Activated naive CD8-positive, alpha-beta T cell treated with anti-CD3 and anti-CD28 coated beads for 36 hours (primary cell): ENCODE measurements at places on chromosomes 1 and 21. TPM values are rescaled to one million over a fixed set of nuclear protein-coding genes. Genes with fewer than 3 reads are reported as not detected.

Gene C1orf116
- total RNA-seq = not detected

Gene FAM110D
- total RNA-seq = not detected

Gene ETV3L
- not detected for total RNA-seq

Gene AQP10
- total RNA-seq = not detected

Gene HCRTR1
- not detected for total RNA-seq

Gene EFNA1
- 0.49 TPM for total RNA-seq

Gene ADAMTS5
- not detected for total RNA-seq

Gene NPL
- total RNA-seq = 4.7 TPM

Gene C4BPA
- total RNA-seq = not detected

Gene FMO2
- not detected for total RNA-seq

Gene TNN
- 0.06 TPM for total RNA-seq

Gene FNBP1L
- total RNA-seq = 0.45 TPM

Gene OPRD1
- 0.02 TPM for total RNA-seq

Gene DIPK1A
- total RNA-seq = 8.4 TPM

Gene MEX3A
- total RNA-seq = 0.34 TPM

Gene CNST
- total RNA-seq = 26.1 TPM

Gene DHDDS
- 43.8 TPM for total RNA-seq

GRCh38 chr1:191707288-191707687, 451.0 kb upstream of the RGS18 start:
- no peak for DNase-seq
- H3K4me3 ChIP-seq = no peak overlapping the region

GRCh38 chr21:17214801-17215200, 298.0 kb upstream of the CXADR start:
- H3K4me1 ChIP-seq = no peaks in the 10 kb centered on the region
- H3K36me3 ChIP-seq = no peaks in the 10 kb centered on the region
- H3K4me3 ChIP-seq = no peak overlapping the region
- no peak for DNase-seq
- H3K27ac ChIP-seq = no peak overlapping the region
- no peaks in the 10 kb centered on the region for H3K27me3 ChIP-seq

- H3K36me3 ChIP-seq = no peaks in the 10 kb centered on the region
- no peak for DNase-seq
- no peak overlapping the region for H3K27ac ChIP-seq
- peaks cover 19% of the 10 kb centered on the region for H3K27me3 ChIP-seq
- peaks cover 13% of the 10 kb centered on the region for H3K4me1 ChIP-seq
- no peak overlapping the region for H3K4me3 ChIP-seq
Observed at GRCh38 chr1:14113271-14113670, 413.3 kb downstream of the PRDM2 start.

DNA sequence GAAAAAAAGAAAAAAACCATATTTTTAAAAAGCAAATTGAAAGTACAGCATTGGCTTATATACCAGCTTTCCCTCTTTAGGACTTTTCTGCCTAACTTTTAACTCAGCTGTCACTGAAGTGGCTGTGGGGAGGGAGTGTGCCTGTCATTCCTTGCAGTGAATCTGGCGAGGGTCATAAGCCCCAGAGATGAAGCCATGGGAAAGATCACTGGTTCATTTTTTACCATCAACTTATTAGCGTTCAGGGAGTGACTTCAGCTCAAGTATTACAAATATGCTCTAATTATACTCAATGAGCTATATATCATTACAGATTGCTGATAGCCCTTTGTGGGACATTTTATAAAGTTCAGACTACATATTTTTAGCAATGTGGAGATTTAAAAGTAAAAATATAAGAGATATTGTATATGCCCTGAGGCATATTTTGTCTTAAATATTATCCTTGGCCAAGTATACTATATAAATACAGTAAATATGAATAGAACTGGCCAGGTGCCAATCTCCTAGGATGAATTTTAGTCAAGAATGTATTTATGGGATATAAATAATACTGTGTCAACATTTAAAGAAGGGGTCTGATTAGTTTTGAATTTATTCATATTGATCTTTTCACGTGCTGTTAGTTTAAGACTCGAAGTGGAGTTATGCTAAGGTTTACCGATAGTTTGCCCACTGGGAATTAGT, 4.4 kb downstream of the TGFB2 start:
- H3K27ac ChIP-seq = no peak overlapping the region
- no peak for DNase-seq
- no peak overlapping the region for H3K4me3 ChIP-seq
- peaks cover 43% of the 10 kb centered on the region for H3K4me1 ChIP-seq

GRCh38 chr1:53704804-53705445, 34.0 kb downstream of the GLIS1 start:
- H3K4me3 ChIP-seq = no peak overlapping the region
- no peaks in the 10 kb centered on the region for H3K4me1 ChIP-seq
- no peak for DNase-seq
- H3K27ac ChIP-seq = no peak overlapping the region

GRCh38 chr21:33041981-33042380, 16.2 kb downstream of the OLIG2 start:
- no peak for DNase-seq
- no peak overlapping the region for H3K27ac ChIP-seq
- H3K4me3 ChIP-seq = no peak overlapping the region
- peaks cover 26% of the 10 kb centered on the region for H3K27me3 ChIP-seq
- H3K4me1 ChIP-seq = no peaks in the 10 kb centered on the region

DNA sequence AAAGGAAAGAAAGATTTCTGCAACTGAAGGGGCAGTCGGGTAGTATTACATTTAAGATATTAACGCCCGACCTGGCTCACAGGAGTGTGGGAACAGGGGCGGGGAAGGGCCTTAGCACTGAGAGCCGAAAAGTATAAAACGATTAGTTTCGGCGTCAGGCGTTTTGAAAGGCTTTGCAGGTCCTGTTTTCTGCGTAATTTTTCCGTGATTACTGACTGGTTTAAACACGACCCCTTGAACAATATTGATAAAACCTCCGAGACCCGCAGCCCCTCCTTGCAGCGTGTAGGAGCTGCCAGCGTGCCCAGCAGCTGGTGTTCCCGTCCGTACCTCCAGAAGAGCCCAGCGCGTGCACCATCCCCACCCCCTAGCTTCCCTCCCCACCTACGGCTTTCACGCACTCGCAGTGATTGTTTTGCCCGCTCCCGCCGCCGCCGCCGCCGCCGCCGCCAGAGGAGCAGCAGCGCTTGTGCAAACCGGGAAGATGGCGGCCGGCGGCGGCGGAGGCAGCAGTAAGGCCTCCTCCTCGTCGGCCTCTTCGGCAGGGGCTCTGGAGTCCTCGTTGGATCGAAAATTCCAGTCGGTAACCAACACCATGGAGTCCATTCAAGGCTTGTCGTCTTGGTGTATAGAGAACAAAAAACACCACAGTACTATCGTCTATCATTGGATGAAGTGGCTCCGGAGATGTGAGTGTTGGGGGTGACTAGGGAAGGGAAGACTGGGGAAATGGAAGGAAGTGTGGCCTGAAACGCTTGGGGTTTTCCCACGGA, 470 bp downstream of the RPRD2 start:
- H3K27me3 ChIP-seq = peaks cover 4% of the 10 kb centered on the region
- peak overlapping the region; percentile 93 for H3K4me3 ChIP-seq
- H3K4me1 ChIP-seq = peaks cover 25% of the 10 kb centered on the region
- peak; percentile 83 for DNase-seq
- peaks cover 16% of the 10 kb centered on the region for H3K36me3 ChIP-seq

DNA sequence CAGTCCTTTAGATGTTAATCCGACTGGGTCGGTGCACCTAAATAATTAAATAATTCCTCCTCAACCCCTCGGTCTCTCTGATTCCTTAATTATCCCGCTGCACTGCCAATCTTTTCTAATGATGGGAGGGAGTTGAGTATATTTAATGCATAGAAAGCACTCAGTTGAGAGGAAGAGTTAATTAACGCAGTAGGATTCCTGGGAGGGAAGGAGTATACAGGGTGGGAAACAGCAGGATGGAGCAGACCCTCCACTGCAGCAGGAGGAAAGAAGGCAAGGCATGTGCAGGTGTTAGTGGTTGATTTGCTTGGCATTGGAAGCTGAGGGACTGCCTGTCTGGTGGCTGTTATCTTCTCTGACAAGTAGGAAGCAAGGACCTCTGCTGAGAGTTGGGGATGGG, 9.9 kb upstream of the REN start:
- H3K4me3 ChIP-seq = no peak overlapping the region
- H3K27ac ChIP-seq = no peak overlapping the region
- no peak for DNase-seq
- H3K36me3 ChIP-seq = no peaks in the 10 kb centered on the region

- peaks cover 22% of the 10 kb centered on the region for H3K4me1 ChIP-seq
- H3K27me3 ChIP-seq = no peaks in the 10 kb centered on the region
- no peak for DNase-seq
- H3K27ac ChIP-seq = peak overlapping the region; percentile 34
- no peak overlapping the region for H3K4me3 ChIP-seq
Observed at GRCh38 chr1:155961937-155962336, 16.4 kb downstream of the ARHGEF2 start.

GRCh38 chr1:55426619-55427018, 211.5 kb upstream of the USP24 start:
- no peak for DNase-seq
- H3K27me3 ChIP-seq = peaks cover 27% of the 10 kb centered on the region
- no peaks in the 10 kb centered on the region for H3K4me1 ChIP-seq
- no peak overlapping the region for H3K4me3 ChIP-seq
- H3K36me3 ChIP-seq = no peaks in the 10 kb centered on the region

DNA sequence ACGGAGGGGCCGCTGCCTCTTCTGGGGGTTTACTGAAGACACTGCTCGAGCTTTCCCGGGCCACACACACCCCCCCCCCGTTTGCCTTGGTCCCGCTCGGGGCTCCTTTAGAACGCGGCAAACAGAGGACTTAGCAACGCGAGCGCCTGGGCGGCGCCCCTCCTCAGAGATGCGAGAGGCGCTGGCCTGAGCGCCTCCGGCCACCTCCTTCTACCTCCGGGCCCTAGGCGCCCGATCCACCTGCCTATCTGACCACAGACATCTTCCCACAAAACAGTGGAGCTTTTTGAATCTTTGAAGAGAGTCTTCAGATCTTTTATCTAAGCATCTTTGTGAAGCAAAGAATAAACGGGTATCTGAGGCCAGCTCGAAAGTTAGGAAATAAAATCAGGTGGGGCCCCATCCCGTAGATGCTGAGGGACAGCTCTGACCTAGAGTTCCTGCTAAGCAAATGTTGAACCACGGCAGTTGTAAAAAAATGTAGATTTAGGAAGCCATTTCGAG, 436 bp upstream of the TTLL7 start:
- DNase-seq = no peak
- H3K36me3 ChIP-seq = no peaks in the 10 kb centered on the region
- peaks cover 12% of the 10 kb centered on the region for H3K4me1 ChIP-seq
- peaks cover 75% of the 10 kb centered on the region for H3K27me3 ChIP-seq
- H3K4me3 ChIP-seq = peak overlapping the region; percentile 80

DNA sequence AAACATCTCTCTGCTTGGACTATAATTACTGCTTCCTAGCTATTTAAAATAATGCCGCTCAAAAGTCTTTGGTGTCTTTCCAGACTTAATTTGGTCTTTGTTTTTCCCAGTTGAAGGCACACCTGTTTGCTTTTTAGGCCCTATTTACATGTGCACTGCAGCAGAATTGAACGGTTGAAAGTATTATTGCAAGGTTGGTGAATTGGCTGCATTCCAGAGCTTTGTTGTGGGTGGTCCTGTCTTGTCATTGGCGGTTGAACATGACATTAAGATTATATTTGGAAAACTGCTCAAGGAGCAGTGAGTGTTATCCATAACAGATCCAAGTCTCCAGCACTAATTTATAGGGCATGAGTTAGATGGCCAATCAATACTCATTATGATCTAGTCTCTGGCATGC, 656.3 kb downstream of the PTPRC start:
- no peak for DNase-seq
- H3K36me3 ChIP-seq = no peaks in the 10 kb centered on the region
- H3K4me3 ChIP-seq = no peak overlapping the region
- H3K27ac ChIP-seq = no peak overlapping the region

- peaks cover 6% of the 10 kb centered on the region for H3K4me1 ChIP-seq
- H3K27ac ChIP-seq = no peak overlapping the region
- peaks cover 42% of the 10 kb centered on the region for H3K27me3 ChIP-seq
- DNase-seq = no peak
- H3K4me3 ChIP-seq = no peak overlapping the region
Observed at GRCh38 chr1:28126783-28127490, 38.5 kb upstream of the EYA3 start.

- no peaks in the 10 kb centered on the region for H3K36me3 ChIP-seq
- no peaks in the 10 kb centered on the region for H3K27me3 ChIP-seq
- DNase-seq = peak; percentile 68
- H3K4me3 ChIP-seq = peak overlapping the region; percentile 16
- peaks cover 38% of the 10 kb centered on the region for H3K4me1 ChIP-seq
- H3K27ac ChIP-seq = peak overlapping the region; percentile 32
Observed at GRCh38 chr1:225454733-225455132, 26.9 kb upstream of the LBR start.

- H3K4me3 ChIP-seq = peak overlapping the region; percentile 34
- DNase-seq = no peak
- H3K4me1 ChIP-seq = peaks cover 3% of the 10 kb centered on the region
- peaks cover 58% of the 10 kb centered on the region for H3K27me3 ChIP-seq
Observed at GRCh38 chr1:214550013-214550856, 1.2 kb downstream of the PTPN14 start.

GRCh38 chr1:41568204-41568603, 83.7 kb upstream of the EDN2 start:
- DNase-seq = no peak
- no peak overlapping the region for H3K4me3 ChIP-seq
- peaks cover 2% of the 10 kb centered on the region for H3K4me1 ChIP-seq
- H3K27ac ChIP-seq = no peak overlapping the region

GRCh38 chr1:31704271-31705079, 658 bp upstream of the COL16A1 start:
- peaks cover 45% of the 10 kb centered on the region for H3K4me1 ChIP-seq
- peak overlapping the region; percentile 19 for H3K4me3 ChIP-seq
- DNase-seq = no peak

GRCh38 chr1:33346927-33347649, 26.2 kb upstream of the A3GALT2 start:
- no peaks in the 10 kb centered on the region for H3K27me3 ChIP-seq
- H3K4me1 ChIP-seq = peaks cover 54% of the 10 kb centered on the region
- peak overlapping the region; percentile 84 for H3K4me3 ChIP-seq
- H3K36me3 ChIP-seq = peaks cover 25% of the 10 kb centered on the region
- peak overlapping the region; percentile 44 for H3K27ac ChIP-seq

DNA sequence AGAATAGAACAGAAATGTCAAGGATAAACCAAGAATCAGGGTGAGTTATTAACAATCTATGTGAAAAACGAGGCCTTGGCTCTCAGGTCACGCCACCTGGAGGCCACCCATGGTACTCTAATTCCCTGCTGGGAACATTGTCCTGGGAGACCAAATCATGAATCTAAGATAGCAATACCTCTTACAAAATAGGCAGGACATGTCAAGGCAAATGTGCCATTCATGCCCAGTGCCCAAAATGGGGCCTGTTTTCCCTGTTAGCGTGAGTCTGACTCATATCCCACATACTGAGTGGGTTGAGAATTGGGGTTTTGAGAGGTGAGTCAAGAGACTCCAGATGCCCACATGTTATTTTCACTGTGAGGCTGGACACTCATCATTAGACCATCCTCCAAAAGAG, 380.8 kb downstream of the HHIPL2 start:
- no peak overlapping the region for H3K4me3 ChIP-seq
- no peak overlapping the region for H3K27ac ChIP-seq
- peaks cover 5% of the 10 kb centered on the region for H3K36me3 ChIP-seq
- peak; percentile 6 for DNase-seq
- H3K4me1 ChIP-seq = no peaks in the 10 kb centered on the region
- H3K27me3 ChIP-seq = no peaks in the 10 kb centered on the region

GRCh38 chr21:37176716-37177115, 90.4 kb downstream of the VPS26C start:
- H3K36me3 ChIP-seq = peaks cover 41% of the 10 kb centered on the region
- no peak overlapping the region for H3K4me3 ChIP-seq
- H3K27ac ChIP-seq = no peak overlapping the region
- DNase-seq = no peak
